ENCODE measurements at places on chromosomes 1 and 21.

DNA sequence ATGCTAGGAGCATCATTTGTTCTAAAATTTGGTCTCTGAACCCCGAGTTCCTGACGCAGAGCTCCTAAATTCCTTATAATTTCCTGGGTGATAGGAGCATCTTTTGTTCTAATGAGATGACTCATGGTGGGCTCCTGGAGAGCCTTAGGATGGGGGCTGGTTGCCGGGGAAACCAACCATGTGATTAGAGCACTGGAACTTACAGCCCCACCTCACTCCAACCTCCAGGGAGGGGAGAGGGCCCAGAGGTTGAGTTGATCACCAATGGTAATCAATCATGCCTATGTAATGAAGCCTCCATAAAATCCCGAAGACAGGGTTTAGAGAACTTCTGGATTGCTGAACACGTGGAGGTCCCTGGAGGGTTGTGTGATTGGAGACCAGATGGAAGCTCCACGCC is 7.7 kb downstream of the SHISAL2A start:
- DNase-seq: no peak

DNA sequence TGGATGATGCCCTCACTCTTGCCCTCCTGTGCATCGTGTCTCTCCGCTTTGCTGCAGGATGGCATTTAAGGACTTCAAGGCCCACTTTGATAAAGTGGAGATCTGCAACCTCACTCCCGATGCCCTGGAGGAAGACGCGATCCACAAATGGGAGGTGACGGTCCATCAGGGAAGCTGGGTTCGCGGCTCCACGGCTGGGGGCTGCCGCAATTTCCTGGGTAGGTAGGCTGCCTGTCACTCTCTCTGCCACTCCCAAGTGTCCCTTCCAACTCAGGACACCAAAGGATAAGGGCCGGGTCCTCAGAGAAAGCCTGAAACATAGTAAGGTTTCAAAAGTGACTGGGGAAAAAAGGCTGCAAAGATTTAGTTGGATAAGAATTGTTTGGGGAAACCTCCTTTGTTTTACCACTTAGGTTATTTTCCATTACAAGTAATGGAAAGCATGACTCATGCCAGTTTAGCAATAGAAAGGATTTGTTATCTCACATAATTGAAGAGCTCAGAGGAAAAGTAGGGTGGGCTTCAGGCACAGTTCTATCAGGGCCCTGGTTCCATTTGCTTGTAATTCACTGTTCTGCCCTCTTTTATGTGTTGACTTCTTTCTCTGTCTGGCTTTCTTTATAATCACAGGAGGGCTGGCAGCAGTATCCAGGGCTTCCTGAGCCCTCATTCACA is 31.9 kb downstream of the CAPN9 start:
- peak; percentile 25 for DNase-seq

DNA sequence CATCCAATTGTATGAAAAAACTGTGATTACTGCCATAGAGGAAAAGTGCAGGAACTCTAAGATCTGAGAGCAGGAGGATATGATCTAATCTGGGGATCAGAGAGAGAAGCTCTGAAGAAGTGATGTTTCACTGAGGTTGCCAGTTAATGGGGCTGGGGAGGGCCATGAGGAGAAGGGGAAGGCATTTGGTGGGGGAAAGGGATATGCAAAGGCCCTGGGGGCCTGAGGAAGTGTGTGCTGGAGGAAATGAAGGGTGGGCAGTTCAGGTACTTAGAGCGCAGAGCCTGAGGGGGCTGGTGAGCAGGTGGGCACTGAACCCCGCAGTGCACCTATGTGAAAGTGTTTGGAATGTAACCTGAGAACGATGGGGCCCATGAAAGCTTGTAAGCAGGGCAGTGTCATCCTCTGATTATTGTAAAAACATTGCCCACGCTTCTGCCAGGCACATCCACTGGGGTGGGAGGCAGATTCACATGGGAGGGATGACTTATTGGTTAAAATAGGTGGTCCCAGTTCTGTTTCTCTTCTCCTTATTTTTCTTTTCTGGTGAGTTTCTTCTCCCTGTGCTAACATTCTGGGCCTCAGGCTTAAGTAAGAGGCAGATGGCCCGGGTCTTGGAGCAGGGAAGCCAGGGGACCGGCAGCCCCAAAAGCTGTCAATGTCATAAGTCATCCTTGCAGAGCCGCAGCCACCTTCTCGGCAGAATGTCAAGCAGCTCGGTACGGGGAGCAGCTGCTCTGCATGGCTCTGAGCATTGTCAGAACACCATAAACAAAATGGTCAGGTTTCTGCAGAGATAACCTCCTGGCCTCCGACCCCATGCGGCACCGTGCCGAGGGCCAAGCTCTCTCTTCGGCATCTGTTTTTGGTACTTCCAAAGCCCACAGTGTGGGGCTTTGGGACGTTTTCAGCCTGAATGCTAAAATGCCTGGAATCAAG is 492.0 kb upstream of the VAMP3 start:
- no peak for DNase-seq

GRCh38 chr1:188169971-188170370 is 1341.2 kb downstream of the PLA2G4A start:
- no peak for DNase-seq

DNA sequence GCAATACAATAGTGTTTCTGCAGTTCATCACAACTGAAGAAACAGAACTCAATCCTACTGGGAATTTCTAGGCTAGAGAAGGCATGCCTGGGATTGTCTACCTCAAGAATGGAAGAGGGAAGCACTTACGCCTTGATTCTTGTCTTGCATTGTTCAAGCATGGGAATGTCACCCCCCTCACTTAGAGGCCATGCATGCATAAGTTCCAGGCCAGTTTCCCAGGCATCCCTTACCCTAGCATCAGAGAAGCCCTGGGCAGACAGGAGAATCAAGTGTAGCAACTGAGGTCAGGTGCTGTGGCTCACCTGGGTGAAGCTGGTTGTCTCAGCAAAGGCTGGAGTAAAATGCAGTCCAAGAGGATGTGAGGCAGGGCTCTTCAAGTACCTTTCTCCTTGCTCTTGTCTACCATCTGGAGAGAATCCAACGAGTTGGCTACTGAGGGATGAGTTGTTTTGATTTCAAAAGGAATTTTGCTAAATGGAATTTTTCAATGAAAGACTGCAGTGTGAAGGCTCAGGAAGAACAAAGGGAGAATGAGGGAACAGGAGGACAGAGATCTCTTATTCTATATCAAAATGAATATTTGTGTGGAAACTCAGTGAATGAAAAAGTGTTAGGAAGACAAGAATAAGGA is 174.3 kb downstream of the NEK7 start:
- peak; percentile 59 for DNase-seq

GRCh38 chr1:76625886-76626678 is 241.2 kb upstream of the ST6GALNAC5 start:
- peak; percentile 87 for DNase-seq

DNA sequence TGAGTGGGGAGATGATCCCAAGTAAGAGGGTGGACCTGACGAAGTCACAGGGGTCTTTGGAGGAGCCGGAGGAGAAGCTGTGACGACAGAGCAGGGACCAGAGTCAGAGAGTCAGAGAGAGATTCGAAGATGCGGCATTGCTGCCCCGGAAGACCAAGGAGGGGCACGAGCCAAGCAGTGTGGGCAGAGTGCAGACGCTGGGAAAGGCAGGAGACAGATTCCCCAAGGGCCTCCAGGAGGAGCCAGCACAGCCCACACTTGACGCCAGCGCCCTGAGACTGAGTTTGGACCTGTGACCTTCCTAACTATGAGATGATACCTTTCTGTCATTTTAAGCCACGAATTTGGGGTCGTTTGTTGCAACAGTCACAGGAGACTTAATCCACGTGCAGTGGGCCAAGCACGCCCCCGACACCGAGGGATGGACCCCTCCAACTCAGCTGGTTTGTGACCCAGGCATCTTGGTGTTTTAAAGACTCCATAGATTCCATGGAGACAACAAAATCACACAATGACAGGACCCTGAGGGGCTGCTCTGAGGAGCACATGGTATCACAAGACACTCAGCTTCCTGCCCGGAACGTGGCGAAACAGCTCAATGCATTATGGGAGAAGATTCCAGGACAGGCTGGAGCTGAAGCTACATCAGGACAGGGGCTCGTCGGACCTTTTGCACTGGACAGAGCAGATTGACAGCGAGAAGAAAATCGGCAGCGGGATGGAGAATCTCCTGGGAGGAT is 11.0 kb upstream of the TFF1 start:
- DNase-seq: no peak
